ENCODE measurements at places on chromosomes 1 and 21.

DNA sequence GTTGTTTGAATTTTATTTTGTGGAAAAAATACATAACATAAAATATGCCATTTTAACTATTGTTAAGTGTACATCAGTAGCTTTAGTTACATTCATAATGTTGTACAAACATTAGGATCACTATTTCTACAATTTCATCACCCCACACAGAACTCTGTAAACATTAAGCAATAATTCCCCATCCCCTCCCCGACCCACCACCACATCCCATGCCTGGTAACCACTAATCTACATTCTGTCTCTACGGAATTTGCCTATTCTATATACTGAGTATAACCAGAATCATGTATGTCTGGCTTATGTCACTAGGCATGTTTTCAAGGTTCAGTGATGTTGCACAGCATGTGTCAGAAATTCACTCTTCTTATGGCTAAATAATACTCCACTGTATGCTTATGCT lies 47.7 kb downstream of the CDC42BPA start:
- no peak for DNase-seq

- no peak for DNase-seq
Measured at GRCh38 chr1:175319912-175320230, 127.3 kb upstream of the KIAA0040 start.

DNA sequence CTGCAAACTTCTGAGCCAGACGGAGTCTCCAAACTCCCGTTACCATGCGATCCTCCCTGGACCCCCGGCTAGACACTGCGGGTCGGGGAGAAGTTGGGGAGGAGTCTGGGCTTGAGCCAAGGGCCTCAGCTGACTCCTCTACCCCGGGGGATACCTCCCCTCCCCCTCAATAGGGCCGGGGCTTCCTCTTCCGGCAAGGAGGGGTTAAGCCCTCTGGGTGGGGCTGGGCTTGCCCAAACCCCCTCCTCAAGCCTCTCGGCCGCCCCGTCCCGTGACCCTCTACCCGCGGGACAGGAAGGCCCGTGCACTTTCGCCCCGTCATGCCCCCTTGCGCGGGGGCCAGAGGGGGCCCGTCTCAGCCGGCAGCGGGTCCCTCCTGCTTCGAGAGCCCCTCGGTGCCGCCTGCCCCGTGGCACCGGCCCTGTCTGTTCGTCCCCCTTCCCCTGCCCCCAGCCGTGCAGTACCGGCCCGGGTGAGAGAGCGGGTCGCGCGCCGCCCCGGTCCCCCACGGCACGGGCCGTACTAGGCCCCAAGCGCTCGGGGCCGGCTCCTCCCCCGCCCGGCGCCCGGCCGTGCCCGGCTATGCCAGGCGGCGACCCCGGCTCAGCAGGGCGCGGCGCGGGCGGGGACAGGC lies 652 bp downstream of the ARL8A start:
- no peak for DNase-seq

- DNase-seq: peak; percentile 13
Measured at GRCh38 chr1:211648980-211649934, 26.2 kb downstream of the NEK2 start.

DNA sequence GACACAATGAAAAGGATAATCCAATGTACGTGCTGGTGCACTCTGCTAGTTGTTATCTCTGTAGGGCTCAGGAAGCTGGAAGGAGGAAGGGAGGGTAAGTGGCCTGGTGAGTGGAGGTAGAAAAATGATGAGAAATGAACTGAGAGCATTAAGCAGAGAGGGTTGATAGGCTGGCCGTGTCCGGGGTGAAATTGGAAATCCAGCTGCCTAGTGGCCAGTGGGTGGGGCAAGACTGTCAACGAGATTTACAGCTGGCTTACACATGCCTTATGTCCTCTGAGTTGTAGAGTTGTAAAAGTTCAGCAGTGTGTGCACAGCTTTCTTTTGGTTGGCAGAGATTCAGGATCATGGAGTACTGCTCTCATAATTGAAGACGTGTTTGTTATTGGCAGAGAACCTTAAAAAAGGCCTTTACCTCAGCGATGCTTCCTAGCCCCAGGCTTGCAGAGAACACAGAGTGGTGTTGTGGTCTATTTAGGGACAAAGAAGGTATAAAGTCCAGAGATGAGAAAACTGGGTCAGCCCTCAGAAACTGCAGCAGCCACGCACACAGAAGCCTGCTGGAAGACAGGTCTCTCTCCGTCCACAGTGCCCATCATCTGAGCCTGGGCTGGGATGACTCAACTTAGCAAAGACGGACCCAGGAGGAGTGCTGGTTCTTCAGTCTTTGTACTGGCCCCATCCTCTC lies 132.4 kb downstream of the EDEM3 start:
- DNase-seq: peak; percentile 61

DNA sequence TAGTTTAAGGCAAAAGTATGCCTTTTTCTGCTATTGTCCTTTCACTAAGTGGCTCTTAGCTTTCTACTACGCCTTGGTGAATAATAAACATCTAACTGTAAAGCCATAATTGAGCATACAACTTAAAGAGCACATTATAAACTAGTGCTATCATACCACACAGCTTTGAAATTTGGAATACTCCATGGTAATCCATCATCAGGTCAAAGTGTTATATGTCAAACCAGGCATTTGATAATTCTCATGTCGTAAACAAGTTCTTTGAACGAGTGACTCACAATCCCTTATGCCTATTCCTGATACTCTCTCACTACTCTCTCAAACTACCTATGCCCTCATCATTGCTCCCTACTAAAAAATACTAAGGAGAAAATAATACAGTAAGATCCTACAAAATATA lies 60.3 kb upstream of the FMN2 start:
- DNase-seq: no peak

GRCh38 chr1:150552128-150552910 lies 3.1 kb downstream of the ADAMTSL4 start:
- no peak for DNase-seq

DNA sequence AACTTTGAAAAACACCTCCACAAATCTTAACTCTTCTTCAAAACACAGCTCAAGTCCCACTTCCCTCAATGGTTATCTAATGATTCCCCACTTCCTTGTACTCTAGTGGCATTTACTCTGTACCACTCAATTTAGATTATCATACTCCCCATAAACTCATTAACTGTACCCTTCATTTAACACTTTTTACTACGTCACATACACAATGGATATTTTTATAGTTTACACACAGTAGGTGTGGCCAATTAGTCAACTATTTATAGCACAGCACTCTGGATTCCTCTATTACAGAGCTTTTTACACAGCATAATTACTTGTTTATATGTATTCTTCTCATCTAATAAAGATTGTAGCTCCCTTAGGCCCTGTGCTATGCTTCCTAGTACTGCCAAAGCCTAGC lies 62.1 kb downstream of the FOXJ3 start:
- no peak for DNase-seq

DNA sequence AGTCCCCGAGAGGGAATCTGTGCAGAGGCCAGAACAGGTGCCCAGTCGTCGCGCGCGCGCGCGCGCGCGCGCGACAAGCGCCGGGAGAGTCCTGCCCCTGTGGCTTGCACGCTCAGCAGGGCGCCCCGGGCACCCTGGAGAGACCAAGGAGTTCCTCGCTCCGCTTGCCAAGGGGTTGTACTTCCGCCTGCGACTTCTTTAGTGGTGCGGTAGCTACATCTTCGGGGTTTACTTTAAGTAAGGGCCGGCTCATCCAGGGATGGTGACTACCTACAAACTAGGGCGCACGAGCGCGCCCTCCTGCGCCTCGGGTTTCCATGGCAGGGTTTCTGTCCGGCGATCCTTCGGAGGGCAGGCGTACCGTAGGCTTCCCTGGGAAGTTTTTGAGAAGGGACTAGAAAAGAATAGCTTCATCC lies 1.4 kb downstream of the LHX4 start:
- no peak for DNase-seq

DNA sequence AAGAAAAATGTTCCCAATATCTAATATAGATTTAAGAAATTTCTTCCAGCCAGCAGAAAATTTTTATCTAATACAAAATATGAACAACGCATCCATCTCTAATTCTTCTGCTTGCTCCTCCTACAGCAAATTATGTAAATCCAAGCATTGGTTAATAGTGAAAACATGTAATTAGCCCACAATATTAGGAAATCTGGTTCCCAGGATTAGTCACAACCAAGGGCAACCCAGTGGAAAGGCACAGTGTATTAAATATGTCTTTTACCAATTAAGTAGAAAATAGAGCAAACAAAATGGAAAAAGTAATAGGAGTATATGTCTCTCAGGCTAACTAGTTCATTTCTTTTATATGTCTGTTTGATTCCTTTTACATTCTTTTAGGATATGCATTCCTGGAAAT lies 59.4 kb upstream of the IFI44L start:
- DNase-seq: no peak

DNA sequence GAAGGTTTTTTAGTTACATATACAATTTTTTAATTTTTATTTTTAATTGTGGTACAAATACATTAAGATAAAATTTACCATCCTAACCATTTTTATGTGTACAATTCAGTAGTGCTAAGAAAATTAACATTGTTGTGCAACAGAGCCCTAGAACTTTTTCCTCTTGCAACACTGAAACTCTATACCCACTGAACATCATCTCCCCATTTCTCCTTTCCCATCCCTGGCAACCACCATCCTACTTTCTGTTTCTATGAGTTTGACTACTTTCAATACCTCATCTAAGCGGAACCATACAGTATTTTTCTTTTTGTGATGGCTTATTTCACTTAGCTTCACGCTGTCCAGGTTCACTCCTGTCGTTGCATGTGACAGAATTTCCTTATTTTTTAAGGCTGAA lies 54.1 kb downstream of the PALMD start:
- no peak for DNase-seq

GRCh38 chr1:17340358-17340757 lies 31.6 kb upstream of the PADI6 start:
- DNase-seq: no peak

- DNase-seq: no peak
Measured at GRCh38 chr1:3391711-3392110, 62.8 kb upstream of the ARHGEF16 start.

DNA sequence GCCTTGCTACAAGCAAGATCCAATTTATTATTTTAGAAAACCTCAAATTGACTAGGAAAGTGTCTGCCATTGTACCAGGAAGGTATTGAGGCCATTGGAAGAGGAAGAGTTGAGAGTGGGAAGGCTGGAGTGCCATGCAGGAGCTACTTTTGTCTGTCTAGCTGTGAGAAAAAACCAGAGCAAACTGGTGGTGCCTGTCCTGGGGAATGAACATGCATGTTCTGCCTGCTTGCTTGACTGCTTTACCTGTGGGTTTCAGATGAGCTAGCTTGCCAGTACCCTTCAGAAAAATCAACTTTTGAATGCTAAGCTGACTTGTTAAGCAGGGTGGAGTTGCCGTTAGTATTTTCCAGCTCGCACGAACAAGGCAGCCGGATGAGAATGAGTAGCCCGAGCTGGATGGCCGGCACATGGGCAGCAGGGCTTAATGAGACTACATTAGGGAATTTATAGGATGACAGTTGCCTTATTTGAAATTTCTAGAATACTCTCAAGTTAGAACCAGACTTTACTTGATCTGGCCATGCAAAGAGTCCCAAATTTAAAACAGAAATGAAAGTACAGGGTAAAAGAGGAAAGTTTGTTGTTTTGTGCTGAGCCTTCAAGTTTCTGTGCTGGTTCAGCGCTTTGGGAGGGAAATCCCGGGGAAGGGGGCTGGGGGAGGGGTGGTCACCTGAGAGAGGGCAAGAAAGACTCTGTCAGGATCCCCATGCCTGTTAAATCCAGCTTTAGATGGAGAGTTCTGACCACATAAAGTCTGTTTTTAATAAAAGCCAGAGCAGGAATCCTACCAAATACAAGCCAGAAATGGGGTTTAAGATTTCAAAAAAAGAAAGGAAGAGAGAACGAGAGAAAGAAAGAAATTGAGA lies 29.6 kb upstream of the C1orf105 start:
- DNase-seq: no peak

- DNase-seq: no peak
Measured at GRCh38 chr1:84415396-84415795, 17.1 kb downstream of the DNASE2B start.

DNA sequence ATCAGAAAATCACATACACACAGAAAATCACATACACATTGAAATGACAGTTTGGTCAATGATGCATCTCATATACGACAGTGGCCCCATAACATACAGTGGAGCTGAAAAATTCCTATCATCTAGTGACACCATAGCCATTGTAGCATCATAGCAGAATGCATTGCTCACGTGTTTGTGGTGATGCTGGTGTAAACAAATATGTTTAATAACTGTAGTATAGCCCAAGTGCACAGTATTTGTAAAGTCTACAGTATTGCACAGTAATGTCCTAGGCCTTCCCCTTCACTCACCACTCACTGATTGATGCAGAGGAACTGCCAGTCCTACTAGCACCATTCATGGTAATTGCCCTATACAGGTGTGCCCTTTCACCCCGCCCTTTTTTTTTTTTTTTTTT lies 30.1 kb upstream of the RUNX1 start:
- no peak for DNase-seq

GRCh38 chr1:42239555-42239954 lies 75.0 kb upstream of the GUCA2A start:
- DNase-seq: no peak

DNA sequence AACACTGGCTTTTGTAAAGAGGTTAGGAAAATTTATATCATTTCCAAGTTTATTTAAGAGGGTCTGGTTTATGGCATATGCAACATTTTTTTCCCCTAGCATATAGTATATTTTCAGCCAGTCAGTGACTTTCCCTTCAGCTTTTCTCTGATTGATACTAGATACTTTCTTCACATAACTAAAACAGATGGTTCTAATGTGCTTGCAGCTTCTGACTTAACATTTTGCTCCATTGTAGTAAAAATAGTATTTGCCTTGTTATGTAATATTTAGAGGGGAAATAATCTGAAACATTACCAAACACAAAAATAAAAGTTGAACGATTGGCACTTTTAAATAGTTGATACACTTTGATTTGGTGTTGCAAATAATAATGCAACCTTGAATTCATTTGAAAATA lies 191.7 kb downstream of the GPR52 start:
- DNase-seq: no peak

- no peak for DNase-seq
Measured at GRCh38 chr1:204255225-204255624, 41.4 kb upstream of the GOLT1A start.

- DNase-seq: no peak
Measured at GRCh38 chr1:43822040-43822690, 111.4 kb upstream of the ARTN start.

DNA sequence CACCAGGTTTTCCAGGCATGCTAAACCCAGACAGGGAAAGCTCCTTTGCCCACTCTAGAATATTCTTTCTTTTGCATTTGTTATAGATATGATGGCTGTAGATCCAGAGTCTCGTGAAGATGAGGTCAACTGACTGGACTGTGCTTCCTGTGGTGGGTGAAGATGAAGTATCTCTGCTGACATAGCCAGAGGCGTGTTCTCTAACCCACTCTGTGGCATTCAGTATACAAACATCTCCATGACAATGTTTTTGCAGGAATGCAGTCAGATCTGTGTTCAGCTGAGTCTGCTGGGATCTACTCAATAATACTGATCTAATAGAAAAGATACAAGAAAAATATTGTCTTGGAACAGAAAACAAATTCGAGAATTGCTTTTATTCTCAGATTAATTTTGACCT lies 11.3 kb downstream of the RWDD2B start:
- DNase-seq: no peak

- DNase-seq: no peak
Measured at GRCh38 chr1:109425391-109426280, 612 bp downstream of the PSMA5 start.

GRCh38 chr1:162171111-162171510 lies 101.6 kb downstream of the NOS1AP start:
- DNase-seq: no peak
